ENCODE measurements at places on chromosomes 13 and 19.

GRCh38 chr19:16330368-16330801 lies 5.8 kb downstream of the KLF2 start:
- peak; percentile 91 for DNase-seq

DNA sequence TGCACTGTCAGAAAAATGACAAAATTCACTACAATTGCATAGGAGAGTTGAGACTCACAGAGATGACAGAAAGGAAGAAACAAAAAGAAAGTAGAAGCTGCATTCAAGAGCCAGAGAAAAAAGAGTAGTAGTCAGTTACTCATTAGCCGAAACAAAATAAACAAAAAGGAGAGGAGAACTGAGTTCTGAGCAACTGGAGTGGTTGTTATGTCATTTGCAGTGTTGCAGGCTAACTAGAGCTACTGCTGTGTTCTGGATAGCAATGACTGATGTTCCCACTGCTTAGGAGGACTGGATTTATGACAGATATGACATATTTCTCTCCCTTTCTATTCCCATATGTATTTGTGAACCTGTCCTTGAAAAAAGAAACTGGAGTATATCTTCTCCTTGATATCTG lies 482.6 kb downstream of the RFC3 start:
- no peak for DNase-seq

DNA sequence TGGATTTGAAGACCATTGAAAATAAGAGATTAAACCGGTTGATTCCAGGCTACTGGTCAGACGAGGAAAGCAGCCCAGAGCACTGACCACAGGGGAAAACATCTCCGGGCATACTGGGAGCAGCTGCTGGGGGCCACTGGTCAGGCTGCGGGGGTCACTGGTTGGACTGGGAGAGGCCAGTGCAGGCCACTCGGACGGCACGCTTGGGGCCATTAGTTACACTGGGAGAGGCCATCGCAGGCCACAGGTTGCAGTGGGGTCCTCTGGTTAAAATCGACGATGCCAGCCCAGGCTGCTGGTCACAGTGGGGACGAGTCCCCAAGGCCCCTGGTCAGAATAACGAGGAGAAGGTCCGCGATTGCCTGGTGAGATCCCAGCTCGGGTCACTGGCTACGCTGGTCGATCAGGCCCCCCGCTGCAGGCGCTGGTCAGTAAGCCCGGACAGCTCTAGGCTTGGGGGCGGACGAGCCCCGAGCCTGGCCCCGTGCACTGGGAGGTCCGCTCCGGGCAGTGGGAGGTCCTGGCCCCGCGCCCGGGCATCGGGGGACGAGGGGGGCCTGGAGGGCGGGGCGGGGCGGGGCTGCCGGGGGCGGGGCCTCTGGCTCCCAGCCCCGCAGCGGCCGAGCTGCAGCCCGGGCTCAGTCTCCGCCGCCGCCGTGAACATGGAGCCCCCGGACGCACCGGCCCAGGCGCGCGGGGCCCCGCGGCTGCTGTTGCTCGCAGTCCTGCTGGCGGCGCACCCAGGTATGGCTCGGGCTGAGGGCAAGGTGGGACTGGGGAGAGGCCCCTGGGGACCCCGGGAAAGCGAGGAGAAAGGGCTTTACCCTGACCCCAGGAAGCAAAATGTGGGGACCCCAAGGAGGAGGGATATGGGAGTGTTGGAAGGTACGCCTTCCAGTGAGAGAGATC lies at the start of gene BCAM:
Gene BCAM (plus strand): TSS at position 641 of the 909 bp plus-strand sequence. CDS start 22 bp downstream, at position 663.
- DNase-seq, result no peak

GRCh38 chr13:93235258-93236015 lies 8.8 kb downstream of the GPC6 start:
- no peak for DNase-seq

DNA sequence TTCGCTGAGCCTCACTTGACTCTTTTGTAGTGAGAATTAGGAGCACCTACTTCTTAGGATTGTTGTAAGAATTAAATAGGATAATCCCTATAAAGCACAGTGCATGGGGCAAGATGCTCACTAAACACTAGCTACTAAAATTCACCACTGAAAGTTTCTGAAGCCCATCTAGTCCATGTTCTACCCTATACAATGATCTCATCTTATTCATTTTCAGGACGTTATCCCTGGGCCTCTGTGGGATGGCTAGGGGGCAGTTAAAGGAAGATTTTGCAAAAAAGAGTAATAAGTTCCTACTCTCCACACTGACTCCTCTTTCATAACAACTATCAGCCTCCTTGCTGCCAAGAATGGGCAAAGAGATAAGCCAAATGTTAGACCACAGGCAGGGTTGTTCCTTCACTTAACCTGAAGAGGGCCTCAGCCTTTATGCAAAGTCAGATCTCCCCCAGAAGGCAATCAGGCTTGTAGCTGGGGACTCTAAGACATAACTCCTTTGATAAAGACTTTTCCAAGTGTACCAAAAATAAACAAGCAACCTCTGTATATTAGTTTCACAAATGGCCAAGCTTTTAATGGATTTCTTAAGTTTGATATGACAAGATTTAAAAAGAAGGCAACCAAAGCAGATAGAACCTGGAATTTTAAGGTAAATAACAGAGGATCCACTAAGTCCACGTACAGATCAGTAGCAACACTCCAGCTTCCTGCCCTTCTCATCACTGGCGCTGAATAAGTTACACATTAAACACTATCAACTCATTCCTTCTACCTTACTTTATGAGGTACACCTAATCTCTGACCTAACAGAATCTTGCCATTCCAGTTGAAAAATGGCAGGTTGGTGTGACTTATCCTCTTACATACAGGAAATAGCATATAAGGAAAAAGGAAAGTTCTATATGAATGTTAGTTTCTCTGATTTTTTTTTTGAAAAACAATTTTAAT lies 44.4 kb downstream of the ELF1 start:
- no peak for DNase-seq

DNA sequence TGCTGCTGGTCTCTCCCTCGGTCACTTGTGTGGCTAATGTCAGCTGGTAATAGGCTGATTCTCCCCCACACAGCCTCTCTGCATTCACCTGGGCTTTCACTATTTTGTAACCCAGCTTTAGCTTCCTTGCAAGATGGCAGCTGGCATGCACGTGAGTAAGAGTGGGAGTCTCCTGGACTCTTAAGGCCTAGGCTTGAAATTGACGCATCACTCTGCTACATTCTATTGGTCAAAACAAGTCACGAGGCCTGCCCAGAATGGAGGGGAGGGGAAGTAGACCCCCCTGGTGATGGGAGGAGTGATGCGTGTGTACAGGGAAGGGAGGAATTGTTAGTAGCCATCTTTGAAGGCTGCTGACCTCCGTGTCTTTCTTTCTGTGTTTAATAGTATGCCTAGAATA lies 24.9 kb upstream of the PNMA8B start:
- no peak for DNase-seq

DNA sequence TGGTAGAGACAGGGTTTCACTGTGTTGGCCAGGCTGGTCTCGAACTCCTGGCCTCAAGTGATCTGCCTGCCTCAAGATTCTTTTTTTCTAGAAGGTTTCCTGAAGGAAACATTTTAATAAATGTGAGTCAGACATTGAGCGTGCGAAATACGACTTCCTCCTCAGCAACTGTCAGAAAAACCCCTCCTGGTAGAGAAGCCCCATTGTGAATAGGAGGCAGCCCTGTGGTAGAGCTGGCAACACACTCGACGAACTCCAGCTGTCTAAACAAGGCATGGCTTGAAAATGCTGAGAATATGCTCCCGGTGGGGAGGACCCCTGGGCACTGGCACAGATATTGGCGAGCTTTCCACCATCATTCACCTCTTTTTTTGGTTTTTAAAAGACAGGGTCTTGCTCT lies 9.8 kb downstream of the ZNF333 start:
- no peak for DNase-seq

DNA sequence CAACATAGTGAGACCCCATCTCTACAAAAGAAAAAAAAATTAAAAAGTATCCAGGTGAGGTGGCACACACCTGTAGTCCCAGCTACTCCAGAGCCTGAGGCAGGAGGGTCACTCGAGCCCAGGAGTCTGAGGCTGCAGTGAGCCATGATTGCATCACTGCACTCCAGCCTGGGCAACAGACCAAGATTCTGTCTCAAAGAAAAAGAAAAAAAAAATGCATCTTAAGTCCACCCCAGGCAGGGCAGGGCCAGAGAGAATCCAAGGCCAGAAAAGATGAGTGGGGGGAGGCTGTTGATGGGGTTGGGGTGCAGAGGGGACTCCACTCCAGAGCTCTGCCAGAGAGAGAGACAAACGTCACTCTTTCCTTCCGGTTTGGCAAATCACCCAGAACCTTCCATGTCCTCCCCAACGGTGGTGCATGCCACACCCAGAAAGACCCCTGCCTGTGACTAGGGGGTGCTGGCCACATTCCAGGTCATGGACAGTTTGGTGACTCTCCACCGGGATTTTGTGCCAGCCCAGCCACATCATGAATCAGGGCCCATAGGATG lies 431 bp downstream of the FUT3 start:
- DNase-seq, result no peak

DNA sequence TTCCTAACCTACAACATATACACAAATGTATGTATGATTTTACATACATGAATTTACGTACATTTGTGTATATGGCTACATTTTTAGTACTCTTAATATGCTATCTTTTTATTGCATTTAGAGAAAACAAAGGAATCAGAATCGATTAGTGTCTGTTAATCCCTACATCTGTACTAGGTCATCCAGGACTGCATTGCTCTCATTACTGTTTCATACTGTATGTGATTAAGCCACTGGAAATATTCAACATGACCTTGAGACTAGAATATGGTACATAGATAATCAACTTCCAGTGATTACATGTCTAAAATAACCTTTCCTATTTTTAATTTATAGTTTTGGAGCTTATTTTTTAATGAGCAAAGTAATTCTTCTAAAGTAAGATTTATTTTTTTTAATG lies 5.3 kb upstream of the MAB21L1 start:
- DNase-seq, result no peak

- DNase-seq, result peak; percentile 7
Measured at GRCh38 chr13:29472332-29472961, 123.0 kb downstream of the SLC7A1 start.

DNA sequence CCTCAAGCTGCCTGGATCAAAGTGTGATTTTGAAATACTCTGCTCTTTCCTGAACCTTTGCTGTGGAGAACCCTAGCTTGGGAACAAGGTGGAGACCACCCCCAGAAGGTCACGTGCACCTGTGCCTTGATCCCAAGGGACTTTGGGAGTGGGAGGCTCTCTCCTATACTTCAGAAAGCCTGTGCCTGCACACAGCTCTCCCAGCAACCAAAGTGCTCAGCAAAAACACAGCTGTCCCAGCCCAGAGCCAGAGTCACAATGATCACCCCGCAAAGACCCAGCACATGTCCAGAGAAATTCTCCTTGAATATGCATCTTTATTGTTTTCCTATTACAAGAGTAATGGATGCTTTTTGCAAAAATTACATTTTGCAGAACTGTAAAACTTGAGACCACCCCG lies 43.4 kb downstream of the TNFRSF19 start:
- DNase-seq, result no peak

- DNase-seq, result no peak
Measured at GRCh38 chr19:10744801-10745293, 27.0 kb downstream of the DNM2 start.

DNA sequence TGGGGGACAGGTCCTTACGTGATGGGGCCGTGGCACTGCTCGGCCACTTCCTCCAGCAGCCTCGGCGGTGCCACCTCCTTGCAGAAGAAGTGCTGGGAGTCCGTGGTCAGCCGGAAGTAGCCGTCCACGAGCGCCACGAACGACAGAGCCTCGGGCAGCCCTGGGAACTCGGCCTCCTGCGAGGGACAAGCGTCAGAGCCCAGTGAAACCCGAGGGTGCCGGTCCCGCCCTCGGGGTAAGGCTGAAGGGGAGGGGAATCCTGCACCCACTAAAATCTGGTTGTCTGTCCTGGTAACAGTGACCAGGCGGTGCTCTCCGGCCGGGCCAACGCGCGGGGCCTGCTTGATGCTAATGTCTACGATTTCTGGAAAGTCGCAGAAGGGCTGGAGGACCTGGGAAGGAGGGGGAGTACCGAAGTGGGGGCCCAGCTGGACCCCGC lies 6.4 kb downstream of the JAK3 start:
- DNase-seq, result no peak

GRCh38 chr13:111319521-111319920 lies 921 bp upstream of the TEX29 start:
- no peak for DNase-seq

DNA sequence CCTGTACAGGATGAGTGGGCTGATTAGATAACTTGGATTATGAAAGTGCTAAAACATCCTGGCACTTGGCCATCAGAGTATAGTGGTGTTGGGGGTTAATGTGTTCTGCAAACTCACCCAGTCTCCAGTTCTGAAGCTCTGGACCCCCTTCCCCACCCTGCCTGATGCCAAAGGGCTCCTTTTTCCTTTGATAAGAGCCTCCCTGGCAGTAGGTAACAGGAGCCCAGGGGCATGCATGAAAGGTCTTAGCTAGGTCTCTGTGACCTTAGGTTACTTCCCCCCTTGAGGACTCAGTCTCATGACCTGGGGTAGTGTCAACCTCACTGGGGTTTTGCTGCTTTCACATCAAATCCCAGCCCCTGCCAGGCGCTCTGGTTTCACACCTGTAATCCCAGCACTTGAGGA lies 2.5 kb downstream of the RPS28 start:
- DNase-seq, result no peak

GRCh38 chr13:24127116-24127631 lies 33.3 kb upstream of the SPATA13 start:
- DNase-seq, result no peak

DNA sequence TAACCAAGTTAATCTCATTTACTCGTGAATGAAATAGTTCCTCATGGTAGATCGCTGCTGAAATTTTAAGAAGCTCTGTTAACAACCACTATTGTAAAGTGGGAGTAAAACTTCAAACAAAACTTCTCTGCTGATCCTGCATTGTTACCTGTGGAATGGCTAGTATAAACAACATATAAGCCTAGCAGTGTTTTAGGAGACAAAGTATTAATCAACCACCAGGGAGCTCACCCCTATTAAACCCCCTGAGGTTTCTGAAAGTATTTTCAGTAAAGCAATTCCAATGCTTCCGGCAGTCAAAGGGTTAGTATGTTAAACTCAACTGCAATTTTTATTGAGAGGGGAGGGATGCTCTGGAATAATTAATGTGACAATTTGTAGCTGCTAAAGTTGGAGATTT lies 30.0 kb upstream of the PCDH17 start:
- DNase-seq, result no peak

GRCh38 chr13:99159331-99160061 lies 41.2 kb upstream of the UBAC2 start:
- DNase-seq, result no peak

DNA sequence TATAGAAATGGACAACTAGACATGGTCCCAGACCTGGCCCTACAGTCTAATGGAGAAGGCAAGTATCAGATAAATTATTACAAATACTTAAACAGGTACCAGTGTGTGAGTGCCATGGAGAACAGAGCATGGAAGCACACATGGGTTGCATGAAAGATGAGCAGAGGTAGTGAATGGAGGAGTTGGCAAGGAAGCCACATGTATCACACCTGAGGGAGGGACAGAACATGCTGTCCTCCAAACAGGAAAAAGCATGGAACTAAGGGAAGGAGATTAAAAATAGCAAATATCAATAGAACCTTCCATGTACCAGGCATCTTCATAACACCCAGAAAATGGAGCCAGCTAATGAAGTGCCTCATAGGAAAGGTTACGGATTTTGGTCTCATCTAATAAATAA lies 85.9 kb downstream of the SACS start:
- no peak for DNase-seq

Data from stimulated activated CD4-positive, alpha-beta T cell treated with anti-CD3 and anti-CD28 coated beads, TNF-alpha, amount 100 ng/mL, for 4 hours (primary cell).